ENCODE measurements at places on chromosomes 1 and 21.

- DNase-seq: no peak
Observed at GRCh38 chr21:17646790-17647189, 34.1 kb upstream of the BTG3 start.

DNA sequence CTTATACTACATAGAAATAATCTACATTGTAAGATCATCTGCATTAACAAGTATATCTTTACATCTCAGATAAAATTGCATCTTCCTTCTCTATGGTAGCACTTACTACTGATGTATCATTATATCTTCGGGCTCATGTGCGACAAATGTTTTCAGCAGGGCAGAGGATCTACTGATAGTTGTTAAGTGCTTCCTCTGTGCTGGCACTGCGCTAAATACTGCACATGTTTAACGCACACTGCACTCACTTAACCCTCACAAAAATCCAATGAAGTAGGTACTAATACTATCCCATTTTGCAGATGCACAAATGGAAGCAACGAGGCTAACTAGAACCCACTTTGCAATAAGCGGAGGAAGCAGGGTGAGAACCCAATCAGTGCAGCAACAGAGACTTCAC, 75.6 kb upstream of the USP25 start:
- no peak for DNase-seq

DNA sequence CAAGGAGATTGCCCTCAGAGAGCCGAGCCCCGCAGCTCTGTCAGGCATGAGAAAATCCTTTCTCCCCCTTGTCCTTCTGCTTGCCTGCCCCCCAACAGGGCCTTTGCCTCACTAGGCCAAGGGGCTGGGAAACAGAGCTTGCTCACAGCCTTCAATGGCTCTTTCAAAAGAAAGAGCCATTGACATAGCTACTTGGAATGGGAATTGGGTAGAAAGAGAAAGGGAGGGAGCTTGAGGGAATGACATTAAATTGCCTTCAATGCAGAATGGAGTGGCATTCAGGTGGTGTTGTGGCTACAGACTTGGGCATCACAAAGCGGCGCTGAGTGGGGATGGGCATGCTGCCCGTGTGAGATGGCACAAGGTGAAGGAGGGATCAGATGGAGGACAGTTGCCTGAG, 13.2 kb downstream of the SYT11 start:
- DNase-seq: no peak

DNA sequence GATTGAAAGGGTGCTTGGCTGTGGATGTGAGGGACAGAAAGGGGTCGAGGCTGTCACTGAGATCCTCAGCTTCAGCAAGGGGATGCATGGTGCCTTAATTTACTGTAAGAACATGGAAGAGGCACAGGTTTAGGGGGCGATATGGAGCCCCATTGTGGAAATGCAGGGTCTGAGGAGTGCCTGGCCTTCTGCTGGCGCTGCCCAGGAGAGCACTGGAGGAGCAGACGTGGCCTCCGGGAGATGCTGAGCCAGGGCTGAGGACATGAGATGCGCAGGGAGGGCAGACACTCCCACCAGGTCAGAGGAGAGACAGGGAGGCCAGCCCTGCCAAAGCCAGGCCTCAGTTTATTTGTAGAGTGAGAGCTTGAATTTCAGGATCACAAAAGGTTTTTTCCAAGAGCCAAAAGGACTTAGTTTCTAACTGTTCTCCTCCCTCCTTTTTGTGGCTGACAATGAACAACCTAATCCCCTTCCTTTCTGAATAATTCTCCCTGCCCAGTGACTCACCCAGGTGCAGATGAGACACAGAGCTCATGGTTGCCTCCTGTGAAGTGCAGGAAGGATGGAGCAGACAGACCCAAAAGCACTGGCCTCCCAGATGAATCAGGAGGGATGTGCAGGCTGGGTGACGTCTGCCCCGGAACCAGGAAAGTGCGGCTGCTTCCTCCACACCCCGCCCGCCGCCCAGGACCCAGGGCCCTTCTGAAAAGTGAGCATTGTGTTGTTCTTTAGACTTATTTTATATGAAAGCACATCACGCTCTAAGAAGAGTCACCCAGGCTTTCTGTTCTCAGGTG, 73.0 kb upstream of the TMPRSS2 start:
- no peak for DNase-seq

GRCh38 chr21:26826801-26827200, 18.4 kb downstream of the ADAMTS1 start:
- no peak for DNase-seq

- DNase-seq: no peak
Observed at GRCh38 chr1:39105061-39105840, 79.1 kb downstream of the NDUFS5 start.

- no peak for DNase-seq
Observed at GRCh38 chr1:2563205-2563604, 7.0 kb downstream of the TNFRSF14 start.

GRCh38 chr1:86387916-86388627, 8.1 kb downstream of the ODF2L start:
- no peak for DNase-seq

DNA sequence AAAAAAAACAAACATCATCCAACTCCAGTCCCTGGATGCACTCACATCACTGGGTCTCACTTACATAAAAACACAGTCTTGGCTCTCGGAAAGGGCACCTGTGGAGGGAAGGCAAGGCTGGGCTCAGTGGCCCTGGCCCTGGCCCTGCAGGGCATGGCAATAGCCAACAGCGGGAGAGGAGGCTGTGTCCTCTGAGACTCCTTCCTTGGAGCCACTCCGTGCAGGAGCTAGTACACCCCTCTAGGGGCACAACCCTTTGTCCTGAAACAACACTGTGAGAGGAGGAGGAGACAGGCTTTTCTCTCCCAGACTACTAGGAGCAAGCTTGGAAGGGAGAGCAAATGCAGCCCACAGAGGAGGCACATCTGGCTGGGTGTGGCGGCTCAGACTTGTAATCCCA, 28.0 kb downstream of the URB1 start:
- no peak for DNase-seq

DNA sequence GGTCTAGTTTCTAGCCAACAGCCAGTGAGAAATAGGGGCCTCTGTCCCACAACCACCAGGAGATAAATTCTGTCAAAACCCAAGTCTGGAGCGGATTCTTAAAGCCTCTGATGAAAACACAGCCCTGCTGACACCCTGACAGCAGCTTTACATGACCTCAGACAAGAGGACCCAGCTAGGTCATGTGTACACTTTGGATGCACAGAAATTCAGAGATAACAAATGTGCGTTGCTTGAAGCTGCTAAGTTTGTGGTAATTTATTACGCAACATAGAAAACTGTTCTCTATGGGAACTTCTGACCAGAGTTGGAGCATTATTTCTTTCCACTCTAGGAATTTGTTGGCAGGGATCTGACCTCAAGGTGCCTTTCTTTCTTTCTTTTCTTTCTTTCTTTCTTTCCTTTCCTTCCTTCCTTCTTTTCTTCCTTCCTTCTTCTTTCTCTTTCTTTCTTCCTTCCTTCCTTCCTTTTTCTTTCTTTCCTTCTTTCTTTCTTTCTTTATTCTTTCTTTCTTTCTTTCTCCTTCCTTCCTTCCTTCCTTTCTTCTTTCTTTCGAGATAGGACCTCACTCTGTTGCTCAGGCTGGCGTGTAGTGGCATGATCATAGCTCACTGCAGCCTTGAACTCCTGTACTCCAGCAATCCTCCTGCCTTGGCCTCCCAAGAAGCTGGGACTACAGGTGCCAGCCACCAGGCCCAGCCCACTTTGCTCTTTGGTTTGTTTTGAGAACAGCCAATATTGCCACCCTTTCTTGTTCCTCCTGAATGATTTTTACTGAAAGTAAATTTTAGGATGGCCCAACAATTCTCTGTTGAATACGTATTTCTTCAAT, 14.9 kb upstream of the HMGCS2 start:
- no peak for DNase-seq

DNA sequence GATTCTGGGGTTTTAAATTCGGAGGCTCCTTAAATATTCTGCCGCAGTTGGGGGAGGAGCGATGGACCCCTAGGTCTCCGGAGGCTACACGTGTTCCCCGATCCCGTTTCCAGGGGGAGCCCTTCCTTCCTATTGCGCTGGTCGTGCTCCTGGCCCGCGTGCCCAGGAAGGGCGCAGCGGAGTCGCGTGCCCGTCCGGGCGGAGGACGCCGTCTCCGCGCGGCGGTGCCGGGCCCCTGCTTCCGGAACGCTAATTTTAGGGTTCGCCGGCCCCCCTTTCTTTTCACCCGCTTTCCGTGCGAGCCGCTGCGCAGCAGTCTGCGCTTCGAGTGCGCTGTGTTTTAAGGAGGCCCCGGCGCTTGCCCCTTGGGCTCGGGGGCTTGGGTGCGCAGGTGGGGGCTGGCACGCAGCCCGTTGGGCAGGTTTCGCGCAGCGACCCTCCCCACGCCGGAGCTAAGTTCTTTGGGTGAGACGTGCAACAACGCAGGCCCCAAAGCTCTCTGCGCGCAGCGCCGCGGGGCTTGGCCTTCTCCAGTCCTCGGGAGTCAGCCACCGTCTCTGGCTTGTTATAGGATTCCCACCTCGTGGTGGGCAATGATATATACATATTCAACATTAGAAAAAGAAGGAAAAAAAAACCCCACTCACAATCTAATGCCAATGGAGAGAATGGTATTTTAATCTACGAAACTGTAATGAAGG, 43.5 kb upstream of the DNAJC6 start:
- no peak for DNase-seq

DNA sequence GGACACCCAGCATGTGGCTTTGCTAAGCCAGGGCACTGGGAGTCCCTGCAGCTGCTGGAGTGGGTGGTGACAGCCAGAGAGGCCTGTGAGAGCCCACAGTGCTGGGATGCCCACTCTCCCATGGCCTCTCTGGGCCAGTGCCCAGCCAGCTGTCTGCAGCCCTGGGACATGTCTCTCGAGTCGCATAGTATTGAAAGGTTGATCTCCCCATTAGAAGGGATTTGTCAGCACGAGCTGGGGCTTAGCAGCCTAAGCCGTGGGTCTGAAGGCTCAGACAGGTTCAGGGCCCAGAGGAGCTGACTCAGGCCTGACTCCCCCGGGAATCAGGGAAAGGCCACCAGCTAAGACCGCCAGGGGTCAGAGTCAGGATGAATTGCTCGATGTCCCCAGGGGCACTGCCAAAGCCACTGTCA, 53.5 kb downstream of the FOXD2 start:
- no peak for DNase-seq

DNA sequence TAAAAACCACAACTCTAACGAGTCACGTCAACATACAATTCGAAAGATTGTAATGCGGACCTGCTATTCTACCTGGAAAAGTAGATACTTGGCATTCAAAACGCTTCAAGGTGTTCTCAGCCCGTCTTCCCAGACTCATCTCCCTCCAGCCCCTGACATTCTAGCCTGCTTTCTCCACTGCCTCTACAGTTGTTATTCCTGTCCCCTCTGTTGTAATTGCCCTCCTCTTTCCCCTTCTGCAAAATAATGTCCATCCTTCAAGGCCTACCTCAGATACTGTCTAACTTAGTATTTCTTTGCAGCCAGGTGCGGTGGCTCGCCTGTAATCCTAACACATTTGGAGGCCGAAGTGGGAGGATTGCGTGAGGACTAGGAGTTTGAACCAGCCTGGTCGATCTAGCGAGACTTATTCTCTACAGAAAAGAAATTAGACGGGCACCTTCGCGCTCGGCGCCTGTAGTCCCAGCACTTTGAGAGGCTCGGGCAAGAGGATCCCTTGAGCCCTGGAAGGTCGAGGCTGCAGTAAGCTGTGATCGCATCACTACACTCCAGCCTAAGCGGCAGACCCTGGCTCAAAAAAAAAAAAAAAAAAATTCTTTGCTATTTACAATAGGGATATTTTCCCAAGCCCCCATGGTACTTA, 756 bp upstream of the RBM34 start:
- no peak for DNase-seq

DNA sequence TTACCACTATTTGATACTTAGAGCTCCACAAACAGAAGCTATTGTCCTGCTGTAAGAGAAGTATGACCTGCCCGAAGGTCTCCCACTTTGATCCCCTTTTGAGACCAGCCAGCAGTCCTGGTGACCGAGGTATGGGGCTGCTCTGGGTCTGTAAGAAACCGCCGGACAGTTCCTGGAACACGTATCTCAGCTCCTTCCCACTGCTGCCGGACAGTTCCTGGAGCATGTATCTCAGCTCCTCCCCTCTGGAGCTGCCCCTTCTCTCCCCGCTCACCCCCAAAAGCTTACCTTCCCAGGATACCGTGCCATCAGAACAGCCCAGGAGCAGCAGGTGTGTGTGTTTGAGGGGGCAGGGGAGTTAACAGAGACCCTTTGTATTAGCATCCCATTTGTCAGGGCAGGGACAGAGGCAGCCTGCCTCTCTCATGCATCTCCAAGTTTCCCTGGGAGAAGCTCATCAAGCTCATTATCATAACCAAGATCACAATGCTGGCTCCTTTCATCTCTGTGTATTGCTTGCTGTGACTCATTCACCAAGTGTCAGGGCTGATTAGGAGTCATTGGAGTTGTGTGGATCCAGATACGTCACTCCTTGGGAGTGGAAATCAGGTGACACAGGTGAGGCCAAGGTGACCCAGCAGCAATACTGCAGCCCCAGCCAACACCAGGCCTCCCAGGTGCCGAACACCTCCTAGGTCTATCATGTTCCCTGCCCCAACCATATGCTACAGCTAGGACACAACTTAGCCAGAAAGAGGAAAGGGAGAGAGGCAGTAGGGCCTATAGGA, 25.3 kb downstream of the OPTC start:
- DNase-seq: no peak

- no peak for DNase-seq
Observed at GRCh38 chr1:244068567-244068966, 17.5 kb downstream of the ZBTB18 start.

DNA sequence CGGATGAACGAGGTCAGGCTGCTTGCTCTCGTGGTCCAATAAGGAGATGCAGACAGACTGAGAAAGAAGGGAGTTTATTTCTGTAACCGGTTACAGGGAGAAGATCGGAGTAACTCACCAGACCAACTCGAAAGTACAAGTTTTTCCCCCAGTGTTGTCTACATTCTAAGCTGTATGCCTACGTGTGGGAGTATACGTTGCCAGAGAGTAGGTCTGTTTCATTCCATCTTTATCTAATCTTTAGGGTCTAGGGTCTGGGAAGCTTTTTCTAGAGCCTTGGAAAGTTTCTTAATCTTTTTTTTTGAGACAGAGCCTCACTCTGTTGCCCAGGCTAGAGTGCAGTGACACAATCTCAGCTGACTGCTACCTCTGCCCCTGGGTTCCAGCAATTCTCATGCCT, 4.7 kb upstream of the PADI1 start:
- no peak for DNase-seq

DNA sequence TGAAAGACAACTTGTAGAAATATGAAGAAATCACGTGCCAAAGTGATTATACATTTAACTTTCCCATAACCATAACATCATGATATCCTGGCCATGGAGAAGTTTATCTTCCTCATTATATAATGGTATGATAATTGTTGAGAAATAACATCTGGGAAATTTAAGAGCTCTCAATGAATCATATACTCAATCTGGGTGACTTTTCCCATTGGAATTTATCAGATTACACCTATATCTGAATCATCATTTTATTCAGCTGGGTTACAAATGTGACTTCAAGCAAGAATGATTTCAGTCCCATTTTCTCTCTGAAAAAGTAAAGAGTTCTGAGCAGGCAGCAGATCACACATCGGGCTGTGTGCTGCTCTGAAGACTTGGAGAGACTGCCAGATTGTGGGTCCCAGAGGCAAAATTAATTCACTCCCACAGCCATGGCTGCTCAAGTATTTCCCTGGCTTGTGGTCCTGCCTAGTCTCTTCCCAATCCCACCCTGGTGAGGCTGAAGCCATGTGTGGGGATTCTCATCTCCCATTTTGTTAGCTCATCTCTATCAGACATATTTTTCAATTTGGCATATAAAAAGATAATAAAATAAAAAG, 278.0 kb downstream of the MRPL39 start:
- DNase-seq: no peak

Measured in cortex of kidney (tissue), 1 donor.